Kidney glomerular epithelial cell (primary cell): ENCODE measurements at places on chromosomes 7 and 10.

DNA sequence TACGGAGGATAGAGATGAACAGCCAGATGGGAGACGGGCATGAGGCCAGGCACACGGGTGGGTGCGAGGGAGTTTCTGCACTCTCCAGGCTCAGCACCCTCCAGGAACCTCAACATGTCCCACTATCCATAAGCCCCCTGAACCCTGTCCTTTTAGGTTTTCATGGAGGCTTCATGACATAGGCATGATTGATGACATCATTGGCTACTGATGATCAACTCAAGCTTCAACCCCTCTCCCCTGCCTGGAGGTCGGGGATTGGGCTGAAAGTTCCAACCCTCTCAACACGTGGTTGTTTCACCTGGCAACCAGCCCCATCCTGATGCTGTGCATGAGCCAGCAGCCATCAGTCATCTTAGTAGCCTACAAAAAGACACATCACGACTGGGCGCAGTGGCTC, 360.7 kb upstream of the AUTS2 start:
- DNase-seq, result no peak

- DNase-seq, result peak; percentile 12
These were observed 62.8 kb downstream of the PRTFDC1 start for GRCh38 chr10:24889639-24890038.

DNA sequence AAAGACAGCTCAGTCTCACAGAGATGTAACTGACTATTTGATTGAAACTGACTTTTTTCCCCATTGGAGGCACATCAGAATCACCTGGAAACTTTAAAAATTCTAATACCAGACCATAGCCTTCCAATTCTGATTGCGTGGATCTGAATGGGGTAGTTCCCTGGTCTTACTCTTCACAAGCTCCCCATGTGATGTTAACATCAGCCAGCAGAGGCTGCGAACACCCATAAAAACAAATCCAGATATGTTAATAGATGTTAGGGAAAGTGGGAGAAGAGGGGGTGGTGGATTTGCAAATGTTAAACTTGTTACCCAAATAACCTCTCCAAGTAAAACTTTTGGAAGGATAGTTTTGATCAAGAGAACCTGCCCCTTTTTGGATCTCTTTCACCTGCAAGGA, 1133.4 kb downstream of the CNTNAP2 start:
- DNase-seq, result no peak

- DNase-seq, result no peak
These were observed 3.6 kb upstream of the TMEM72 start for GRCh38 chr10:44907556-44907955.

- peak; percentile 19 for DNase-seq
These were observed 28.2 kb upstream of the AKAP9 start for GRCh38 chr7:91912494-91912893.

GRCh38 chr7:99791021-99791420, 7.0 kb upstream of the CYP3A4 start:
- DNase-seq, result peak; percentile 89

GRCh38 chr7:81767926-81768325, 1.9 kb downstream of the HGF start:
- DNase-seq, result no peak

- peak; percentile 74 for DNase-seq
These were observed 14.4 kb downstream of the DENND2A start for GRCh38 chr7:140625908-140626868.

- no peak for DNase-seq
These were observed 254.1 kb downstream of the WDR37 start for GRCh38 chr10:1310271-1310789.

DNA sequence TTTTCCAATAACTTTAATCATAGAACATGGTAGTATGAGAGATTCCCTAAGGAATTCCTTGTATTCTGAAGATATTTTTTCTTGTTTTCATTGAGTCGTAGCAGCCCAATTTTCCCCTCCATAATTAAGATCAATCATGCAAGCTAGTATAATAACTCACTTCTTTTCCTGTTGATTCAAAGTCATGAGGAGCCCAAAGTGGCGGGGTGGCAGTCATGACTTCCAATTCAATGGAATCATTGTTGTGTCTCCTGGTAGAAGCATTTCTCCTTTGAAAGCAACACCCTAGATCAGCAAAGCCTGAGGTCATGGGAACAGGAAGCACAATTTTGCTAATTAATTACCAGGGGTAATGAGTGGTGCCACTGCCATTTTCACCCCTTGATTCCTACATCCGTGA, 77.6 kb upstream of the MAGI2 start:
- no peak for DNase-seq

GRCh38 chr7:88664630-88665233, 94.8 kb upstream of the ZNF804B start:
- no peak for DNase-seq

- no peak for DNase-seq
These were observed 72.8 kb downstream of the GNA12 start for GRCh38 chr7:2771274-2771731.

GRCh38 chr7:22320416-22320815, 36.5 kb downstream of the RAPGEF5 start:
- DNase-seq, result no peak

DNA sequence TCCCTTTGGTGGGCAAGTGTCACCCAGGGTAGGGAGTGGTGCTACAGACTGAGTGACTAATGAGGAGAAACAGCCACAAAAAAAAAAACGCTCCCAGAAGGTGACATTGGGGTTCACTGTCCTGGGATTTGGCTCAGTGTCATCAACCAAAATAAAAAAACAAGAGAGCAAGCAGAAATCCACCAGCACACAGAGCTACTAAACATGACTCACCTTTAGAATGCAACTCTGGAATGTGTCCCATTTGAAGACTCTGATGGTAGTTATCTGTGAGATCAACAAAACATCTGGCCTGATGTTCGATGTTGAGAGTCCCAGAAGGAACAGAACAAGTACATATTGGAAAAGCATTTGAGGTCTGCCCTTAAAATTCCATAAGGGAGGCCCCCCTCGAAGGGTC, 200.3 kb upstream of the LYZL2 start:
- peak; percentile 9 for DNase-seq

GRCh38 chr10:48907730-48908129, 31.9 kb downstream of the LRRC18 start:
- DNase-seq, result no peak

DNA sequence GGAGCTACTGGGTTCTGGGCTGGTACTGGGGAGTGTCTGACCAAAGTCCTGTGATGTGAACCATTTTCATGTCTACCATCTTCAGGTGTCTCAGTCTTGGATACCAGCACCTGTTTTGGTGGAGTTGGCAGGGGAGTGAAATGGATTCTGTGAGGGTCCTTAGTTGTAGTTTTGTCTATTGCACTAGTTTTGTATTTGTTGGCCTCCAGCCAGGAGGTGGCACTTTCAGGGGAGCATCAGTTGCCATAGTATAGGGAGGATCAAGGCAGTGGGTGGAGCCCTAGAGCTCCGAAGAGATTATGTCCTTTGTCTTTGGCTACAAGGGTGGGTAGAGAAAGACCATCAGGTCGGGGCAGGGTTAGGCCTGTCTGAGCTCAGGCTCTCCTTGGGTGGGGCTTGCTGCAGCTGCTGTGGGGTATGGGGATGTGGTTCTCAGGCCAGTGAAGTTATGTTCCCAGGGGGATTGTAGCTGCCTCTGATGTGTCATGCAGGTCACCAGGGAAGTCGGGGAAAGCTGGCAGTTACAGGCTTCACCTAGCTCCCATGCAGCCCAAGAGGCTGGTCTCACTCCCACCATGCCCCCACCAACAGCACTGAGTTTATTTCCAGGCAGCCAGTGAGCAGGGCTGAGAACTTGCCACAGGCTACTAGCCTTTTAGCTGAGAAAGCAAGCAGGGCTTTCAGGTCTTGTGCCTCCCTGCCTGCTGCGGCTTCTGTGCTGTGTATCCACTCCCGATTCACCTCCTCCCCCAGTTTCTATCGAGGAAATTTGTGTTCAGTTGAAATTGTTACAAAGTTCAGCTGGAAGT, 153.1 kb downstream of the ZNF365 start:
- DNase-seq, result no peak

GRCh38 chr10:77236029-77236428, 401.6 kb downstream of the KCNMA1 start:
- DNase-seq, result no peak

GRCh38 chr10:104316321-104317099, 21.8 kb downstream of the ITPRIP start:
- DNase-seq, result no peak

DNA sequence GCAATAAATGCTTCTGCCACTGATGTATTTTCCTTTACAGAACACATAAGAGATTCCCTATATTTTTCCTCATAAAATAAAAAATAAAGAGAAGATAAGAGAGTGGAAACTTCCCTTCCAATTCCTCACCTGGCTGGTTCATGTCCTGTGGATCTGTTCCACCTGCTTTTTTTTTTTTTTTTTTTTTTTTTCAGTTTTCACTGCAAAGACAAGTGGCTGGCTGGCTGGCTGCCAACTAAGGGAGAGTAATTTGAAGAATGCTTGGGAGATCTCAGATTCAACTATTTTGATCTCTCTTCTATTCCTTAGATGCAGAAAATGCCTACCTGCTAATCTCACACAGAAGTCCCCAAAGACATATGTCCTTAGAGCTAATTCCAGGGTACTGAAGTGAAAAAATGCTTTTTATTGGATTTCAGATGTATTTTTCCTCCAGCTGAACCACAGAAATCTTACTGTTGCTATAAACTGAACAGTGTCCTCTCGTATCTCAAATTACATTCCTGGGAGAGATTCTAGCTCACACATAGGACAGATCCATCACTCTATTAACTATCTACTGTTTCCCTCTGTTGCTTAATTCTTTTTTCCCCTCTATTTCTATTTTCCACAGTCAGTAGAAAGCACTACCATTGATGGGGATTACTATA, 120.8 kb downstream of the NRCAM start:
- DNase-seq, result no peak

- no peak for DNase-seq
These were observed 119.4 kb upstream of the STK17A start for GRCh38 chr7:43463401-43463980.

DNA sequence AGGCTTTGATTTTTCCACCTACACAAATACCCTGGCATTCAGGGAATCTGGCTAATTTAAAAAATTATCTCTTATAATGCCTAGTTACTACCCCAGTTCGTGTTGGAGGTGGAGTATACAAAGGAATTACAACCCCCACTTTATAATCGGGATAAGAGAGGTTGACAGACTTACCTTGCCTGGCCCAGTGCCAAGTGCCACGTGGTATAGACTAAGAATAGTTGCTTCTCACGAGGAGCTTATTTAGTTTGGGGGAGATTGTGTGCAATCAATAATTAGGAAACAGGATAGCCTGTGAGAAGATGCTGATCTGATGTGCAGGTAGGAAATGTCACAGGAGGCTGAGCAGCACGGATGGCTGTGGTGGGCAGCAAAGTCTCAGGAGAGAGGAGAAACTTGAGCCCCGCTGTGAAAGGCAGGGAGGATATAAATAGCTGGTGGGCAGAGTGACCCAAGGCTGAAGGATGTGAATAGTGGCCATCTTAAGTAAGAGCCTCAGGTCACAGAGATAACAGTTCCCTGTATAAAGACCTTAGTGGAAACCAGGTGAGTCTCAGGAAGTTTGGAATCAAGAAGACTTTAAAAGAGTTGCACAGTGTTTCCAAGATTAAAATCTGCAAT, 11.3 kb upstream of the ATXN7L1 start:
- DNase-seq, result no peak

DNA sequence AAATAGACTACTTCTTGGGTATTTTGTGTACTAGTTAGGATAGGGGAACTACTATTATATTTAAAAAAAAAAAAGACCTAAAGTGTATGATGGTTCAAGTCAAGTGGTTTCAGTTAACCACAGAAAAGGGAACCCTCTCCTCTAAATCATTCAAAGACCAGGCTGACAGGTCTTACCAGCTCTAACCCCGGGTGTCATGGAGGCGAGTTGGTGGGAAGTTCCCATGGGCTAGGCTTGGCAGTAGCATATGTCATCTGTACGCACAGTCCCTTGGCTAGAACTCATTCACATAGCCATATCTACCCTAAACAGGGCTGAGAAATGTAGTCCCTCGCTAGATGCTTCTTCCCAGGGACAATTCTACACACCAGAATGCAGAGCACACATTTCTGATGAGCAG, 37.7 kb upstream of the KCNMA1 start:
- DNase-seq, result no peak

DNA sequence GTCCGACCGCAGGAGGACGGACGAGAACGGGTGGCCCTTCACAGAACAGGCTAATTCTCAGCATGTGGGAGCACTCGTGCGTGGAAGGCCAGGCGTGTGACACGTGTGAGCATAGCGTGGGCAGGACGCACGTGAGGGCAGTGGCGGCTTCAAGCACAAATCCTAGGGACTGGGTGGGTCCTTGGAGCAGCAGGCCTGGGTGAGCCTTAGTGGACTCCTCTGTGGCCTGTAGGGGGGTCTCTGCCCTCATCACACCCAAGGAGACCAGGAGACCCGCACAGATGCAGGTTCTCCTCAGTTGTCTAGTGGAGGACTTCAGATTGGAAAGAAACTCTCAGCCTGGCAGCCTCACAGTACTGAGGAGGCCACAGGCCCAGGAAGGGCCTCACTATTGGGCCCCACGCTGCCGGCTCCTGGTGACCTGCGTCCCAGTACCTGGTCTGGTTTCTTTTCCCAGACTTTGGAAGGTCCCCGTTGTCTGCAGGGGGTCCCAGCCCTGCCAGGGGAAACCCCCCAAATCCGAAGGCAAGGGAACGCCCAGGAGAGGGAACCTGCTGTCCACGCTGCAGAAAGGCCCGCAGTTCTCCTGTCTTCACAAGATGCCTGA, 49.1 kb upstream of the FAM20C start:
- DNase-seq, result no peak

DNA sequence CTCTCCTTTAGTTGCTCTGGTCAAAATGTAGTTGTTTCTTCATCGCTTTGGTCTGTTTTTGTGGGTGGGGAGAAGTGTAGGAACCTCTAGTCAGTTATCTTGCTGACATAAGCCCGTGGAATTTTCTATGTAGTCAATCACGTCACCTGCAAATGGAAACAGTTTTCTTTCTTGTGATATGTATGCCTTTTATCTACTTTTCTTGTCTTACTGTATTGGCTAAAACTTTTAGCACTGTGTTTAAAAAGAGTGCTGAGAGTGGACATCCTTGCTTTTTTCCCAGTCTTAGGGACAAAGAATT, 42.3 kb downstream of the AKR1E2 start:
- no peak for DNase-seq

DNA sequence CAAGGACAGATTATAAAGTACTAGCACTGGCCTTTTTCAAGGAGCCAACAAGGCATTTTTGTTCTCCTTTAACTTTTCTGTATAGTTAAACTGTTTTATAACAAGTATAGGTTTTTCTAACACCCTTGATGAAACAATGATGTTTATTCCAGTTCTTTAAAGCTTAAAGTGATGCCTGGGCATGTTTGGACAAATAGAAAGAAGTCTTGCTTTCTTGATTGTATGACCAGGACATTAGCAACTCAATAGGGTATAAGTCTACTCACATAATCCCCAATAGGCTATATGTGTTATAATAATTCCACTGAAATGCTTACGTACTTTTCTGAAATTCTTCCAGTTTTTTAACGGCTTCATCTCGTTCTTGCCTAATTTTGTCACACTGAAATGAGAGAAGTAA, 36.7 kb downstream of the SHTN1 start:
- no peak for DNase-seq

DNA sequence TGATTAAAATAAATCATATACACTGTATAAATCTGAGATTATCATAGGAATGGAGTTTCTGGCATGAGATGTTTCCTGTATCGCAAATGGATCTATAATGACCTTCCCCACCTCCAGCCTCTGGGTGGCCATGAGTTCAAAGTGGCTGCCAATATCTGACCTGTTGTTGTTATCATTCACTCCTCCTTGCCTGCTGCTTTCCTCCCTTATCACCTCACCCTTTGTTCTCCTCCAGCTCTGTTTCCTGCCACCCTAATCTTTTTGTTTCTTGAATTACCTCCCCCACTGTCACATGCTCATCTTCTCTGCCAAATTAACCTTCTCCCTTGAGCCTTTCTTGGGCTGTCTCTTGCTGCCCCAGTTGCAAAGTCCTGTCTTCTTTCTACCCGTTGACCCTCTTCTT, 12.0 kb downstream of the SCD start:
- DNase-seq, result no peak
